T-helper 17 cell (primary cell): ENCODE measurements at places on chromosomes 11 and 22. TPM values are rescaled to one million over a fixed set of nuclear protein-coding genes. Genes with fewer than 3 reads are reported as not detected.

DNA sequence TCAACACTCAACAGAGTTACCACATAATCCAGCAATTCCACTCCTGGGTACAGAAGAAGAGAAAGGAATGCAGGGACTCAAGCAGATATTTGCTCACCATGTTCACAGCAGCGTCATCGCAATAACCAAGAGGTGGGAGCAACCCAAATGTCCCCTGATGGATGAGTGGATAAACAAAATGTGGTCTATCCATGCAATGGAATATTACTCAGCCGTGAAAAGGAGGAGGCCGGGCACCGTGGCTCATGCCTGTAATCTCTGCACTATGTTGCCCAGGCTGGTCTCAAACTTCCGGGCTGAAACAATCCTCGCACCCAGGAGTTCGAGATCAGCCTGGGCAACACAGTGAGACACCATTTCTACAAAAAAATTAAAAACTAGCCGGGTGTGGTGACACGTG, 131.7 kb downstream of the CTTN start:
- H3K27ac ChIP-seq: no peak overlapping the region
- DNase-seq: no peak
- H3K27me3 ChIP-seq: peaks cover 11% of the 10 kb centered on the region
- no peaks in the 10 kb centered on the region for H3K4me1 ChIP-seq
- H3K4me3 ChIP-seq: no peak overlapping the region
- H3K36me3 ChIP-seq: no peaks in the 10 kb centered on the region

GRCh38 chr11:119107538-119108145, 498 bp downstream of the C2CD2L start:
- peak overlapping the region; percentile 94 for H3K4me3 ChIP-seq
- peaks cover 38% of the 10 kb centered on the region for H3K4me1 ChIP-seq
- peak overlapping the region; percentile 94 for H3K27ac ChIP-seq
- peaks cover 6% of the 10 kb centered on the region for H3K36me3 ChIP-seq
- no peaks in the 10 kb centered on the region for H3K27me3 ChIP-seq
- DNase-seq: peak; percentile 22

DNA sequence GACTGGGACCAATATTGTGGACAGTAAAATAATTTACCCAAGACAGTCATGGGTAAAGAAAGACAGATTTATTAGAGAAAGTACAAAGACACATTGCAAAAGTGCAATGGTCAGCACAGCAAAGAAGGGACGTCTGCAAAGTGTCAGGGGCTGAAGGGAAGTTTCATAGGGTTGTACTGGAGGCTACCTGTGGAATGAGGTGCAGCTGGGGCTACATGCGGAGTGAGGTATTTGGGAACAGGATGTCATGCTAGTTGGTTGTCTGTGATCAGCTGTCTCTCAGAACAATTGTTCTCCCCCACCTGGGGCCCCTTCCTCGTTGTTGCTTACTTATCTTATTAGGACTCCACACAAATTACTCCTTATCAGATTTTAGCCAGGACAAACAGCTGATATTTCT, 11.4 kb upstream of the APOL3 start:
- no peak for DNase-seq
- no peaks in the 10 kb centered on the region for H3K27me3 ChIP-seq
- H3K36me3 ChIP-seq: no peaks in the 10 kb centered on the region
- no peak overlapping the region for H3K4me3 ChIP-seq
- H3K4me1 ChIP-seq: peaks cover 6% of the 10 kb centered on the region

The SHANK3 gene
- total RNA-seq: not detected

The TECTA gene
- 0.57 TPM for total RNA-seq

The NAALADL1 gene
- 12.5 TPM for total RNA-seq

DNA sequence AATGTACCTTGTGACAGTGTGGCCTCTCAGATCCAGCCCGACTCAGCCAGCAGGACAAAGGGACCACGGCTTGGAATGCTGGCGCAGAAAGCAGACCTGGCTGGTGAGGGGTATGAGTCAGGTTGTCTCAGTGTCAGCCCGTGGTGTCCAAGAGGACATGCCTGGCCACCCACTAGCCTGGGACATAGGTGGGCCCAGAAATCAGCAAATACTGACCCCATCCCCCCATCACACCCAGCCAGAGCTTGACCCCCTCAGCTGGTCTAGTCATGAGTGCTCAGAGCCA, 4.5 kb downstream of the BANF1 start:
- H3K36me3 ChIP-seq: peaks cover 3% of the 10 kb centered on the region
- no peak for DNase-seq
- peaks cover 5% of the 10 kb centered on the region for H3K27me3 ChIP-seq
- no peak overlapping the region for H3K4me3 ChIP-seq
- H3K27ac ChIP-seq: no peak overlapping the region
- peaks cover 17% of the 10 kb centered on the region for H3K4me1 ChIP-seq
